Stimulated activated CD8-positive, alpha-beta memory T cell treated with anti-CD3 and anti-CD28 coated beads, Interleukin-7, amount 100 ng/mL, for 48 hours (primary cell): ENCODE measurements at places on chromosomes 5 and 9.

DNA sequence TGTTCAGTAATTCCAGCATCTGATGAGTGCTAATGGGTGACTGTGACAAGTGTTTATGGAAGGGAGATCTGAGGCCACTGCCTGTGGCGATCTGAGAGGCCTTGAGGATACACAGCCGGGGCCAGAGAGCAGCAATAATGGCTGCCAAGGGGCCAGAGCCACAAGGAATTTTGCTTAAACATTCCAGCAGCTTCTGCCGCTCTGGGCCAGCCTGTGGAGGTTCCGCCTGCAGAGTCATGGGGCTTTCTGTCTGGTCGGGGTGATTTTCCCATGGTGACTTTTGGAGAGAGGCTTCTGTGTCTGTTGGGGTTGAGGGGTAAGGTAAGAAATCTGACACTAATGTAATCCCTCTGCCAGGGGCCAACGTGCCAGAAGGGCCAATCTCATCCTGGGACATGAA, 353.5 kb downstream of the ADAMTS6 start:
- no peak for DNase-seq

- DNase-seq: no peak
These were observed 1.4 kb downstream of the SRA1 start for GRCh38 chr5:140555747-140556312.

- no peak for DNase-seq
These were observed 117.8 kb upstream of the SARDH start for GRCh38 chr9:133855802-133856521.

GRCh38 chr5:178324481-178325310, 92.1 kb upstream of the PHYKPL start:
- no peak for DNase-seq

GRCh38 chr5:154403776-154404387, 41.9 kb upstream of the SAP30L start:
- DNase-seq: no peak

DNA sequence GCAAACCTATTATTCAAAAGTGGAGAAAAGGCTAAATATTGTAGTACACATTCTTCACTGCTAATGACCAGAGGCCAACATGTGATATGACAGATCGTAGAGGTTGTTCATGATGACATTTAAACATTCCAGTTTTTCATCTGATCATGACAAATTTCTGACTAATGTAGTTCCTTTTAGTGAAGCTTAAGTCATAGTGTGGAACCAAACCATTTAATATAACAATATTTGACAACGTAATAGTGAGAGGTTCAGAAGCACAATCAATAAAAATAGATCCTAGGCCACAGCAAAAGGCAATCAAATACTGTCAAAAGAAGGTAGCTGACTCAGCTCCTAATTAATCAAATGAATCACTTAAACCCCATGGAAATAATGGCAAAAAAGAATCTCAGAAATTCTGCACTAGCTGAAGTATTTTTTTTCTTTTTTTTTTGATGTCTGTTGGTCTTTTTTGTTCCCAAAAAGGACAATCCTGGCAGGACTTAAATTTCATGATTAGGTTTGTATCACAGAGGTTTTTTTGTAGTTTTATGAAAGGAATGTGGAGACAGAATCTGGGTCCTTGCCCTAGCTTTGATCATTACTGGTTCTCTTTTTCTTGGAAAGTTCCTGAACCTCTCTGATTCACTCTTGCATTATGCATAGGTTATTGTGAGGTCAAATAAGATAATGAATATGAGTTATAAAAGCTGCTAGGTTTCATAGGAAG, 795.0 kb downstream of the DTWD2 start:
- DNase-seq: no peak

GRCh38 chr9:126927419-126927818, 12.8 kb downstream of the RALGPS1 start:
- no peak for DNase-seq

DNA sequence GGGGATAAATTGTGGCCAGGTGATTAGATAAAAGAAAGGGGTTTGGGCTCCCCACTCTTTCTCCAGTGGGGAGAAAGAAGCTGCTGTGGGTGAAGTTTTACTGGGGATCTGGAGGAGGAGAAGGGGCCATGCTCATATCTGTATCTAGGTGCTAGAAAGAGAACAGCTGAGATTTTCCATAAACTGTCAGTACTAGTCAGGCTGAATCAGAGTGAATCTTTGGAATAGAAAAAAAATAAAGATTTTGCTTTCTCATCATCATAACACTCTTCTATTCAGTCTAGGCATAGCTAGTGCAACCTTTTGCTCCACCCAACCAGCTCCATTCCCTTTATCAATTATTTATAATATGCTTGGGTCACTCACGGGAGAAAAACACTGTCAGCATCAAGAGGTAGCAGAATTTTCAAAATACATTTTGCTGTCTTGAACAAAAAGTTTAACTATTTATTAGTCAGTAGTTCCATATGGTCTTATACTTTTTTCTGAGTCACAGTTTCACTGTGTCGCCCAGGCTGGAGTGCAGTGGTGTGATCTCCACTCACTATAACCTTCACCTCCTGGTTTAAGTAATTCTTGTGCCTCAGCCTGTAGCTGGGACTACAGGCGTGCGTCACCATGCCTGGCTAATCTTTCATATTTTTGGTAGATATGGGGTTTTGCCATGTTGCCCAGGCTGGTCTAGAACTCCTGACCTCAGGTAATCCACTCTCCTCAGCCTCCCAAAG, 21.3 kb upstream of the ERMP1 start:
- DNase-seq: no peak
